NCI-H187 (cell line): ENCODE measurements at places on chromosomes 7 and 10.
A peak's percentile ranks its signal among the peaks of the same experiment; 100 is the strongest.

- DNase-seq, result no peak
Measured at GRCh38 chr7:499853-500485, 19.7 kb downstream of the PDGFA start.

DNA sequence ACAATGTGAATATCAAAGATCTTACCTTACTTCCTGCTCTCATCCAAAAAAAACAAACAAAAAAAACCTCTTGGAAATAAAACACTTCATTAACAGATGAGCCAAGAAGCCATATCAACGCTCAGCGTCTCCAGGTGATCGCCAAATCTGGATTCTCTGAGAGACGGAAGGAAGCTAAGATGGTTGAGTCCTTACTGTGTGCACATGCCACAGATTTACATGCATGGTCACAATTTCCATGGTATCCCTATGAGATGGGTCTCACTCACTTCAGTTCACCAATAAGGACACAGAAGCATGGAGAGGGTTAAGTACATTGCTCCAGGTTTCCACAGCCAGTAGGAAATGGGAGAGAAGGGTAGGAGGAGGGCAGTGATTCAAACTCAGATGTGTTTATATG, 1.0 kb downstream of the AOAH start:
- no peak for DNase-seq

DNA sequence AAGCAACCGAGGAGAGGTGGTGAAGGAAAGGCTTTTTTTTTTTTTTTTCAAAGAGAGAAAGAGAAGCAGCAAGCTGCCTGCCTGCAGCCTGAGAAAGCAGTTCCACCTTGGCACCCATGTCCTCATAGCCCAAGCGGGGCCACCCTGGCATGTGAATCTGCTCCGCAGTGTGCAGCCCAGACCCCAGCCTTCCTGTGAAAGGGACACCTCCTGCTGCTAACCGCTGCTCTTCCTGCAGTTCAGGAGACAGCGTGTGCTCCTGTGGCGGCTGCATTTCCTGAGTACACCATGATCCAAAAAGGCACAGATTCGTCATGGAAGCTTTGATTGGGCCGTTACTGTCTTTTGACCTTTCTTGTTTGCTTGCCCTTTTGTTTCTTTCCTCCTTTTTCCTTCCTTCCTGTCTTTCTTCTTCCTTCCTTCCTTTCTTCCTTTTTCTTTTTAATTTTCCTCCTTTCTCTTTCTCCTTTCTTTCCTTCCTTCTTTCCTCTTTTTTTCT, 38.1 kb downstream of the IKZF1 start:
- no peak for DNase-seq

DNA sequence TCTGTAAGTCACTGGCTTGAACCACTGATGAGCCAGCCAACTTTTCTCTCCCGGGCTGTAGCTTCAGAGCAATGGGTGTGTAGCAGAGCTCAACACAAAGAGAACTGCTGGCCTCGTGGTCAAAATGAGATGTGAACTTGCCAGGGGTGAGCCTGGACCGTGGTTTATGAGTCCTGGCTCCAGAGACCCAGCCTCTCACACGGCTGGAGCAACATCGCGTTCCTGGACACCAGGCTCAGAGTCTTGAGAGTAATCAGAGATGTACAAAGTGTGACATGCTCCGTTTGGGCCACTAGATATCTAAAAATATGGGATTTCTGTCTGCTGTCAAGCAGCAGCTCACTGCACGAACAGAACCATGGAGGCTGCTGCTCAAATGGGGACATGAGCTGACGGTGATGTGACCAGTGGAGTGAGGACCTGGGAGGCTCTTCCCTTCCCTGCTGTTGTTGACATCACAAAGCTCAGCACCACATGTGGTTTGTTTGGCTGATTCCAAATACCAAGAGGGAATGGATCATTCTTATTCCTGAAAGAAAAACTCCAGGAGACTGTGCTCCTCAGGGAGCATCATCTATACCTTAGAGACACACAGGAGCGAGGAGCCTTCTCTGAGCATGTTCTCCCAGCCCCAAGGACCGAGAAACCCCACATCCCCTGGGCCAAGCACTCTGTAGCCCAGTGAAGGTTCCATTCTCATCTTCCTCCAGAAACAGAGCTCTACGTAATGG, 9.2 kb upstream of the SVIL start:
- DNase-seq, result no peak

DNA sequence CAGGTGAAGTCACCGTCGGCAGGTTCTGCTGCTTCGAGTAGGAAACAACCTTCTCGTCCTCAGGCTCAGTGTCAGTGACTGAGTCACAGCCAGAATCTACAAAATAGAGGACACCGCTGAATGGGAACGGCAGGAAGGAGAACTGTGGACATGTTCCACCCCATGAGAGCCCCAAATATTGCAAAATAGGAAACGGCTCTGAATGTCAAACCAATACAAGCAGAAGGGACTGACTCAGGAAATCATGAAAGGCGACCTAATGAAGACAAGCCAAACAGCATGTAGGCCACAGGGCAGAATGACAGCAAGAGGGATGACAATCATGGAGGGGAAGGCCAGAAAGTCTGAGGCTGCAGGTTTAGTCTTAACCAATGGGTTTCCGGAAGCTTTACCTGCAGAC, 63.5 kb downstream of the PIK3AP1 start:
- no peak for DNase-seq

DNA sequence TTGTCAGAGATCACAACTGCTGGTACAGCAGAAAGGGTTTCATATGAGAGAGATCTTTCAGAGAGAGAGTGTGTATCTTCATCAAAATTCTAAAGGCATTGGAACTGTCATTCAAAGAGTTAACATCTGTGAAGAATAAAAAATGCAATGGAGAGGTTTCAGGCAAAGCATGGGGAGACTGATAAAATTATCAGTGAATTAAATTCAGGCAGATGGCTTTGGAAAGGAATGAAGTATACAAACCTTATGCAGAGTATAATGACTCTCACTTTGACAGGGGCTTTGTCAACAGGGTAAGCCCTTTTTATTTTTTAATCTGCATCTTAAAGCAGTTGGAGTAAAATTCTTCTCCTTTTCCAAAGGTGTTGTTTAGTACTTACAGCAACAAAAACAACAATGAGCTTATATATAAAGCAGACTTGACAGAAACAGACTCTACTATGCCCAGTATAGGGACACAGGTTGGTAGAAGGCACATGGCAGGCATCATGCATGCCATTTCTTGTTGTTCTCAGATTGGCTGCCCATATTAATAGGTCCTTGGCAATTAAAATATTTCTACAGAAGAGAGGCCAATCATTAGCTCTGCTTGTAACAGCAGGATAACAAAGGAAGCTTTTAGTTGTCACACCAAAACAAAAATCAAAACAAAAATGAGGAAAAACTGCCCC, 54.9 kb upstream of the NXPH1 start:
- no peak for DNase-seq

DNA sequence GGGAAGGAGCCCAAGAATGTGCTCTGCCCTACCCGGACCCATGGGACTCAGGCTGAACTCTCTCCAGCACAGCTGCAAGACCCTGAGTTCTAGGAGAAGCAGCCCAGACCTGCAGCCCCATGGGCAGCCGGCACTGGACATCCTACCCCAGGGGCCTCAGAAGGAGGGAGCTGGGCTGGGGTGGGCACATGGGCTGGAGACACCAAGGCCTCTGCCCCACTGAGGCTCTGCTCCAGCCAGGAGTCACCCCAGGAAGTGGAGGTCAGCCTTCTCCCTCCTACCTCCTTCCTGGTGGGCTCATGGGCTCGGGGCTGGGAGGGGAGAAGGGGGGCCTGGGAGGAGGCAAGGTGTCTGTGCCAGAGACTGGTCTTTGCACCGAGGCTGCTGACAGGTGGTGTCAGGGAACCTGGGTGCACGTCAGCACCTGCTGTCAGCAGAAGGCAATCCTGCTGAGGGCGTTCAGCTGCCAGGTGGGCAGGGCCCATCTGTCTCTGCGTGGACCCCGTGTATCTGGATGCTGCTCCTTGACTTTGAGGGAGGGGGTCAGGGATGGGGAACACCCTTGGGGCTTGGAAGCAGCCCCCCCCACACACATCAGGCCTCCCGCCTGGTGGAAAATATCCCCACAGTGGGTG, 95.2 kb downstream of the PDGFA start:
- no peak for DNase-seq

- no peak for DNase-seq
Measured at GRCh38 chr7:141122736-141123135, 48.9 kb downstream of the TMEM178B start.

DNA sequence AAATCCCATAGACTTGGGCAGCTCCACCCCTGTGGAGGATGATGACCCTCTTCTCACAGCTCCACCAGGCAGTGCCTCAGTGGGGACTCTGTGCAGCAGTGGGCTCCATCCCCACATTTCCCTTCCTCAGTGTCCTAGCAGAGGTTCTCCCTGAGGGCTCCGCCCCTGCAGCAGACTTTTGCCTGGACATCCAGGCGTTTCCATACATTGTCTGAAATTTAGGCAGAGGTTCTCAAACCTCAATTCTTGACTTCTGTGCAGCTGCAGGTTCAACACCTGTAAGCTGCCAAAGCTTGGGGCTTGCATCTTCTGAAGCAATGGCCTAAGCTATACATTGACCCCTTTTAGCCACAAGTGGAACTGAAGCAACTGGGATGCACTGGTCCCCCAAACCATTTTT, 31.8 kb downstream of the NEUROG3 start:
- no peak for DNase-seq

DNA sequence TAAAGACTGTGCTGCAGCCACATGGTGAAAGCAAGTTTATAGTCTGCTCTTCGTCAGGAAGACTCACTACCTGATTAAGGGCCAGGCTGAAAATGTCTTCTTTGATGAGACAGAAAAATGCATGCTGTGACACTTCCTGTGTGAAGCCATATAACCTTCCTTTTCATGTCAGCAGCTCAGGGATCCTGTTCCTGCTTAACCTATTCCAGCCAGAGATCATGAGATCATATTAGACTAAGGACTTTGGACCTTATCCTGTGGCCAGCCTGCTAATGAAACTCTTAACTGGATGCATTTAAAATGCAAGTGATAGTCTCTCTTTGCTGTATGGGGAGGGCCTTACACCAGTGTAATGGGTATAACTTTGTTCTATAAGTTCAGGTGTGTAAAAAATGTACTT, 165.2 kb downstream of the PTEN start:
- DNase-seq, result no peak

DNA sequence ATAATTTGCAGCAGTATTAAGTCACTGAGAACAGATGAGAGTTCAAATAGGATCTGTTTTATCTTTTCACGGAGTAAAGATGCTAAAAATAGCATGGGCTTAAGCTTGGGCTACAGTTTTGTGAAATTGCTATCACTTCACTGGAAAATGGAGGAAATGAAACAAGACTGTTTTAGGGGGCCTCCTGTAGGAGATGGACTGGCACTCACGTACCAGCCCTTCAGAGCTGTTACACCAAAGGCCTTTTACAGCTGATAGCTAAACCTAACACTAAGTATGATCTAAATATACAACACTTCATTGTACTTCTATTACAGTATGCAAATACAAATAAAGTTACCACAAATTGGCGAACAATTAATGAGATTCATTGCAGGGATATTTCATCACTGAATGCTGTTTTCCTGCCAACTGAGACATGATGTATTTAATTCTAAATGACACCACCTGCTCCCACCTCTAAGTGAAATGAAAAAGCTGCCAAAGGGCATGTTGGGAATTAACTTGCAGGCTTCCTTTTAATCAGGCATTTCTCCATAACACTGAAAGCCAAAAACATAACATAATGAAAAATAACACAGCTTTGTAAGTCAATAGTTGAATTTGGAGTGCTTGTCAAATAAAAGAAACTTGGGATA, 304.5 kb upstream of the LRRN3 start:
- no peak for DNase-seq

DNA sequence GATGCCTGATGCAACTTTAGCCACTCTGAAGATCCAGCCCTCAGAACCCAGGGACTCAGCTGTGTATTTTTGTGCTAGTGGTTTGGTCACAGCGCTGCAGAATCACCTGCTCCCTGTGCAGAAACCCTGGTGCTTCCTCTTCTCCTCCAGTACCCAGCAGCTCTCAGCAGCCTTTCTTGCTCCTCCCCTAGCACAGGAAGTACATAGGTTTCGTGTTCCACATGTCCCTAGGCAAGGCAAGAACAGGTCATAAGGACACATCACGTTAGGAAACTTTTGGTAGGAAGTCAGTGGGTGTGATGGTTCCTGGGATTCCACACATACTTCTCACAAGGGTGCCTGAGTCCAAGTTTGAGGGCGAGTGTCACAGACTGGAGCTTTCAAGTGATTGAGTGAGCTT, 167.9 kb upstream of the PRSS1 start:
- no peak for DNase-seq

GRCh38 chr10:16965740-16966447, 148.7 kb upstream of the RSU1 start:
- no peak for DNase-seq

GRCh38 chr10:29956335-29956924, 103.0 kb downstream of the JCAD start:
- no peak for DNase-seq

GRCh38 chr10:104016661-104017060, 49.7 kb downstream of the SLK start:
- no peak for DNase-seq

DNA sequence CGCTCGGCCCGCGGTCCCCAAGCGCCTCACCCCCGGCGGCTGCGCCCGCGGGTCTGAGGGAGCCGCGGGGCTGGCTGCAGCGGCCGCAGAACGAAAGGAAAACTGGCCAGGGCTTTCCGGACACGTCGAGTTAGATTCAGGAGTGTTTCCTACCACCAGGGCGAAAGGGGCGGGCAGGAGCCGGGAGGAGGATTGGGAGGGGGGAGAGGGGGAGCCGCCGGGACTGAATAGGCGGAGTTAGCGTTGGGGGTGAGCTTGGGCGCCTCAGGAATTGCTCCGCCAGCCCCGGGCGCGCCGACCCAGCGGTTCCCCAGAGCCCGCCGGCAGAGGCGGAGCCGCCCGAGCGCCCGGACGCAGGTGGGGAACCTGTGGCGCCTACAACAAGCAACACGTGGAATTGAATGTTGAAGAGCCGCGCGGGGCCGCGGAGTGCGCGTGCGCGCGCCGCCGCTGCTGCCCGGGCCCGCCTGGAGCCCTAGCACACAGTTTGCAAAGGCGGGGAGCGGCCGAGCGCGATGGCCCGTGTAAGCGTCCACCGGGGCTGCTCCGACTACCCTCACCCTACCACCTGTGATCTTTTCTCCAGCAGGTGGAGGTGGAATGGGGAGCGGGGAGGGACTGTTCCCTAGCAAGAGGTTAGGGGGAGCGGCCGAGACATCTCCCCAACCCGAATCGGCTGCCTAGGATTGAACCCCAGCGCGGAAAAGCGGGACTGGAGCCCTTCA, at the start of gene CADPS2:
TSS of gene CADPS2 (minus strand) at position 104 of the 725 bp plus-strand sequence. CDS start 123 bp downstream, outside the sequence.
- DNase-seq, result peak; percentile 91

- no peak for DNase-seq
Measured at GRCh38 chr10:65964205-65964604, 961.6 kb upstream of the LRRTM3 start.

GRCh38 chr7:158004123-158004490, 583.5 kb downstream of the PTPRN2 start:
- DNase-seq, result no peak

GRCh38 chr7:124810605-124811004, 45.0 kb upstream of the GPR37 start:
- no peak for DNase-seq
